Erythroblast (primary cell): ENCODE measurements at places on chromosomes 4 and X.

GRCh38 chrX:3134316-3134945 lies 93.2 kb downstream of the ARSF start:
- DNase-seq: no peak

GRCh38 chr4:48215977-48216376 lies 53.7 kb downstream of the TEC start:
- DNase-seq: no peak

DNA sequence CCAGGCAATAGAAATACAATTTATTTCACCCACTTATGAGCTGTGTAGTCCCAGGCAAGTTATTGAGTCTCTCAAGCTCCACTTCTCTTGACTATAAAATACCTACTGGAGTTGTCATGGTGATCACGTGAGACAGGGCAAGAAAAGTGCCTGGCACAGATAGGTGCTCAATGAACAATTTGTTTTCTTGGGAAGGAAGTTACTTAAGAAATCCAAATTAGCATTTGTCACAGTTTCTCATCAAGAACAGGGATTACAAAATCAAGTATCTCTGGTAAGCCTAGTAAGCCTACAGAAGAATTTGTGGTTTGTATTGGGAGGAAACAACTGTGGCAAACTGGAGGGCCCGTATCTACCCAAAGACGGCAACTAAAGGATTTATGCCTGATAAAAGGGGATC lies 37.5 kb upstream of the RASGEF1B start:
- DNase-seq: no peak

DNA sequence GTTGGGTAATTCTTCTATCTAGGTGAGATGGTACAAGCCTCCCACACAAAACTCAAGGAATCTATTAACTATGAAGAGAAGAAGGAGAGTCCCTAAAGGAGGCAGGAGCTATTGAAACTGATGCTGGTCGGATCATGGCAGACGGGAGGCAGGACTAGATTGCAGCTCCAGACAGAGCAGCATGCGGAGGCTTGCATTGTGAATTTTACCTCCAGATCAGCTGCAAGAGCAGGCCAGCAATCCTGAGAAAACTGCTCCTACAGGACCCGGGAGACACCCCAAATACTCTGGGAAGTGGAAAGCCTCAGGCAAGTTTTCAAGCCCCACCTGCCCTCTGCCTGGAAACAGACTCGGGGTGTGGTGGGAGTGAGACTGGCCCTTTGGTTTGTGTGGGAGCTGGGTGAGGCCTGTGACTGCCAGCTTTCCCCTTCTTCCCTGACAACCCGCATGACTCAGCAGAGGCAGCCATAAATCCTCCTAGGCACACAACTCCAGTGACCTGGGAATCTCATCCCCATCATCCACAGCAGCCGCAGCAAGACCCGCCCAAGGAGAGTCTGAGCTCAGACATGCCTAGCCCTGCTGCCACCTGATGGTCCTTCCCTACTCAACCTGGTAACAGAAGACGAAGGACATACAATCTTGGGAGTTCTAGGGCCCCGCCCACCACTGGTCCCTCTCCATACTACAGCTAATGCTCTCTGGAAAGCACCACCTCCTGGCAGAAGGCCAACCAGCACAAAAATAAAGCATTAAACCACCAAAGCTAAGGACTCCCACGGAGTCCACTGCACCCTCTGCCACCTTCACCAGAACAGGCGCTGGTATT lies 30.9 kb downstream of the GATB start:
- no peak for DNase-seq

GRCh38 chr4:156362581-156362980 lies 408.9 kb upstream of the CTSO start:
- DNase-seq: no peak

- no peak for DNase-seq
Measured at GRCh38 chr4:8920289-8920965, 48.8 kb upstream of the HMX1 start.

GRCh38 chr4:138451276-138451663 lies 209.1 kb upstream of the SLC7A11 start:
- no peak for DNase-seq

GRCh38 chr4:12612876-12613275 lies 871.3 kb downstream of the RAB28 start:
- no peak for DNase-seq

GRCh38 chr4:47032405-47033106 lies 1.2 kb downstream of the GABRB1 start:
- DNase-seq: peak; percentile 45

- no peak for DNase-seq
Measured at GRCh38 chrX:55710701-55711100, 6.8 kb upstream of the RRAGB start.

- no peak for DNase-seq
Measured at GRCh38 chr4:988726-989721, 2.2 kb downstream of the IDUA start.
